Occipital lobe (tissue), 3 donors: ENCODE measurements at places on chromosomes 6 and 20. TPM values are rescaled to one million over a fixed set of nuclear protein-coding genes. Genes with fewer than 3 reads are reported as not detected.

Gene E2F3
- 3.6 TPM for total RNA-seq

Gene CGA
- not detected for total RNA-seq

Gene CBLN4
- total RNA-seq: 1.9 TPM

Gene F13A1
- total RNA-seq: 8.4 TPM

Gene SPATA25
- 1.7 TPM for total RNA-seq

Gene PPT2
- 15.1 TPM for total RNA-seq

Gene STX11
- 0.78 TPM for total RNA-seq

Gene SAMD5
- total RNA-seq: 17.6 TPM

Gene HLA-DRA
- total RNA-seq: 3.9 TPM

Gene XKR7
- 12.6 TPM for total RNA-seq

Gene ADNP
- total RNA-seq: 75.5 TPM

Gene TNFAIP3
- total RNA-seq: 0.78 TPM

Gene APCDD1L
- not detected for total RNA-seq

Gene PKIB
- 1.7 TPM for total RNA-seq

Gene PLTP
- total RNA-seq: 19.0 TPM

Gene ADA
- total RNA-seq: 1.7 TPM

Gene MEI4
- 0.47 TPM for total RNA-seq

Gene BCAS1
- 3.0 TPM for total RNA-seq

Gene ZKSCAN4
- 10.3 TPM for total RNA-seq

Gene RUNX2
- 0.16 TPM for total RNA-seq

Gene LY6G6D
- total RNA-seq: not detected

Gene SRSF12
- 34.9 TPM for total RNA-seq
